ENCODE measurements at places on chromosomes 13 and 19.
A peak's percentile ranks its signal among the peaks of the same experiment; 100 is the strongest.

- peak; percentile 39 for DNase-seq
These were observed 539 bp upstream of the ZNF667 start for GRCh38 chr19:56477429-56478338.

GRCh38 chr13:110802260-110802659, 88.8 kb downstream of the ING1 start:
- no peak for DNase-seq

DNA sequence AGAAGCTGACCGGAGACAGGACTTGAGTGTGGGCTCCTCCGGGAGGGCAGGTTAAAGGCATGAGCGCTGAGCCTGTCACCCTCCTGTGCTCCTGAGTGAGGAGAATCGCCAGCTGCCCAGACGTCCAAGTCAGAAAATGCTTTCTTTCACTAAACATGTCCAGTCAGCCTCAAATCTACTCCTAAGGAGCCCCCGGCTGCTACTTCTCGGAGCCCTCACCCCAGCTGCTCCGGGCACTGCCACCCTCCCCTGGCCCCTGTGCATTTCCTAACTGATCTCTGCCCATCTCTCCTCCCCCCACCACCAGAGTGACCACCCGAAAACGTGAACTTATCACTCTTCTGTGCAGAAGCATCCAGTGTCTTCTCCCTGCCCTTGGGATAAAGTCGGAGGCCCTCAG, 277.5 kb upstream of the SOX1 start:
- no peak for DNase-seq

DNA sequence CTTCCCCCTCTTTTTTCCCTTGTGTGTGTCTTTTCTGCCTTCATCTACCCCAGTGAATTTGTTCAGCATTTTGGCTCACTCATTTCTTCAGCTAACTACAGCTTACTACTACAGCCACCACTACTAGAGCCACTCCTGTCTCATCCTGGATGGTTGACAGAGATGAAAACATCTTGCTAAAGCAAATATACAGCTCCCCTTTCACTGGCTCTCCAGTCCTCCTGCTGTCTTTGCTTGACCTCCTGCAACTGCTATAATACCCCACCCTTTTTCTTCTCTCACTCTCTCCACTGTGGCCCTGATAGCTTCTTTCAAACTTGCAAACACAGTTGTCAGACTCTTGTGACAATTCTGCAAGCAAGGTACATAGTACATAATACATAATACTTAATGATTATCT, 523.6 kb downstream of the DCT start:
- no peak for DNase-seq

DNA sequence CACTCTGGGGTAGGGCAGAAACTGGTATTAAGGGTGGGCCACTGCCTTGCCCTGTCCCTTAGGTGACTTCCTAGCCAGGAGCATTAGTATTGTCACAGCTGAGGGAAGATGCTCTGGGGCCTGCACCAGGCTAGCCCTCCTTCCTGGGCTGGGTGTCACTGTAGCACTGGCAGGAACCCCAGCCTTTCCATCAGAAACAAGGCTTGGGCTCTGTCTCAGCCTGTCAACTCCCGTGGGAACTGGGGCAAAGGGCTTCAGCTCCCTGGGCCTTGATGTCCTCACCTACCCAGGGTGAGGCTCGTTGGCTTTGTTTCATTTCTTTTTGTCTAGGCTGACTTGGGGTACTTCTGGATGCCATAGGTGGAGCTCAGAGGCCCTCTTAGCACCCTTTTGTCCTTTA, 18.0 kb downstream of the PAF1 start:
- DNase-seq = no peak

DNA sequence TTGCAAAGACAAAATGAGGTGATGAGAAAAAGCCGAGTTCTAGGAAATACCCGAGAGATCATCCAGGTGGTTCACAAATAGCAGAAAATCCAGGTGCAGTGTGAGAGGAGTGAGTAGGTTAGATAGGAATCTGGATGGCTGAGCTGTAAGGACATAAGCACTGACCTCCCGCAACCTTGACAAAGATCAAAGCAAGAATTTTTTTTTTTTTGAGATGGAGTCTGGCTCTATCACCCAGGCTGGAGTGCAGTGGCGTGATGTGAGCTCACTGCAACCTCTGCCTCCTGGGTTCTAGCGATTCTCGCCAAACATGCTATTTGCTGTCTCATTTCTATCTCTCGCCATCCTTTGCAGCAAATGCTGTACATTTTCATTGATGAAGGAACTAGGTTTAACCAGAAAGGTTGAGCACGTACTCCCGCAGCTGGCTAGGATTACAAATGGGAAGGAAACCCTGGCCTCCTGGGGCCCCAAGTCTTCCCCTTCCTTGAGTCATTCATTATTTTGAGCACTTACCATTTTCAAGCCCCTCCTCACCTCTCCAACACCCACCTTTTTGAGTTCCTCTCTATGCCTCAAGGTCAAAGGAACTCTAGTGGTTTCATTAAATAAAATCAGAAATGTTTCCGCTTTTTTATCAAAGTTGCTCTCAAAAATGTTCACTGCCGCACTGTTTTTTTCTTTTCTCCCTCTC, 38.8 kb downstream of the NLRP12 start:
- DNase-seq = no peak

DNA sequence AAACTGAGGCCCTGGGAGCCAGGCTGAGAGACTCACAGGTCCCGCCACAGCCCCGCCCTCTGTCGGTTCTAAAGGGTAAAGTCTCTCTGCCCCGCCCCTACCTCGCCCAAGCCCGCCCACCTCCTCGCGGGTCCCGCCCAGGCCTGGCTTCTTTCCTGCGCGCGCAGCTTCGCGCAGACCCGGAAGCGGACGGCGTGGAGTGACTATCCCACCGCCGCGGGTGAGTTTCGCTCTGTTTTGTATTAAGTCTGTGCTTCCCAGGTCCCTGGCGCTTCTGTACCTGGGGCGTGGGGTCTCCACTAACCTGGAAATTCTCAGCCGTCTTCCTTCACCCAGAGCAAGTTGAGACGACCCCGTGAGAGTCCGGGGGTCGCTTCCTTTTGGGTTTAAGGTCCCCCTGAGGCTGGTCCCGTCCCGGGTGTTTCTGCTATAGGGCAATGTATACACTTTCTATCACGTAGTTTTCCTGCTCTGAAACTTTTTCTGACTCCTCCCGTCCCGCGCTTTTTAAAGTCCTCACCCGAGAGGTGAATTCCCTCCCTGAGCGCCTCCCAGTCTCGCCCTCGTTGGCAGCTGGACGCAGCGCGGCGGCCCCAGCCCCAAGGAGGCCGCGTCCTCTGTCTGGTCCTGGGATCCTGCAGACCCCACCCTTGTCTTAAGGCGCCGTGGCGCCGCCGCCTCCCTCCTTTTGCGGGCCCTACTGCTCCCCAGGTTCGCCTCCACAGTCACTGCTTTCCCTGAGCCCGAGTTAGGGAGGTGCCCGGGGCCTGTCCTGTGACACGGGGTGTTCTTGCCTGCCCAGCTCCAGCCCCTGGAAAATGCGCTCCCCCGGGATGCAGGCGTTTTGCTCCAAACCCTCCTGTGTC, at the start of gene ZNF765:
Gene ZNF765 (plus strand): TSS at position 176 of the 866 bp plus-strand sequence. CDS start 2,867 bp downstream, outside the sequence.
- DNase-seq = peak; percentile 95

GRCh38 chr19:23913931-23914330, 755 bp upstream of the ZNF726 start:
- DNase-seq = no peak

DNA sequence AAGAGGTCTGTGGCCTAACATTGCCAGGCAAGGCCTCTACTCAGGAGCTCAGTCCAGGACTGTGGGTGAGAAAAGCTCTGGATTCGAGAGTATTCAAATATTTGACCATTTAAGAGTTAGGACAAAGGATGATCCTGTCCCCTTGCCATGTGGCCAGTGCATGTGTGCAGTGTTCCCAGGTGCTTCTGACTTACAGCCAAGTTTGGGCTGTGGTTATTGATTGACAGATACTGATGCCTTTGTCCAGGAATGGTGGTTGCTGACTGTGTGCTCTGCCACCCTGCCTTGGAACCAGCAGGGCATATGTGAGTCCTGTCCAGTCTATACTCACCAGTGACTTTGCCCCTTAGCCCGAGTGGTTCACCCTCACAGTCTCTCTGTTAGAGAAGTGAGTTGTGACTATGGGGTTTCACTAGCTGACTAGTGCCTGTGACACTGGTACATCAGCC, 51.9 kb downstream of the GARRE1 start:
- no peak for DNase-seq

GRCh38 chr19:18109733-18110608, 12.4 kb downstream of the MAST3 start:
- no peak for DNase-seq

DNA sequence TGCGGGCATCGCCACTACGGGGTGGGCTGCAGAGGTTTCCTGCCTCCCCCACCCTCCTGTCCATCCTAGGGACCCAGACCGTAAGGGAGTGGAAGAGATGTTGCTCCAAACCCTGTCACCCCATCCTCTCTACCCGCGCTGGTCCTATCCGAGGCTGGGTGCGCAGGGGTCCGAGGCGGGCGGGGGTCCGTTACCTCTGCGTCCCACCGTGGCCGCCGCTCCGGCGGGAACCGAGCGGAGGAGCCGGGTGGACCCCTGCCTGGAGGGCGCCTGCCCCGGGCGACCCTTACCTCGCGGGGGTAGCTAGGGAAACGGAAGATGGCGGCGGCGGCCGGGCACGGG, at the start of gene DGKH:
Gene DGKH (plus strand): TSS at position 307 of the 342 bp plus-strand sequence. CDS start 126 bp downstream, outside the sequence.
- DNase-seq = no peak

DNA sequence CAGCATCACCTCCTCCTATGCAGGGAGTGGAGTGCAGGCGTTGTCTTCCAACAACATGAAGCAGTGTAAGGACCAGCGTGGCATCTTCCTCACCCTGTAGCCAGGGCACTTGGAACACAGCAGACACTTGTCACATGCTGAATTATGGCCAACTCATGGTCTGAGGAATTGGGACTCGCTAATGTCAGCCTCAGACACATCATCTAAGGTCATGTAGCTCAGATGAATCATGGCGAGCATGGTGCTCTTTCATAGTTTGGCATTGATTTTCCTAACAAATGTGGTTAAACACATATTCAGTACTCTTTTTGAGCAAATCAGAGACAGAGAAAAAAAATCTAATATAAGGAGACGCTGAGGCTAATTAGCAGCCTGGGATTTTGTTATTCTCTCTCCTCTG, 99.6 kb upstream of the SGCG start:
- no peak for DNase-seq

DNA sequence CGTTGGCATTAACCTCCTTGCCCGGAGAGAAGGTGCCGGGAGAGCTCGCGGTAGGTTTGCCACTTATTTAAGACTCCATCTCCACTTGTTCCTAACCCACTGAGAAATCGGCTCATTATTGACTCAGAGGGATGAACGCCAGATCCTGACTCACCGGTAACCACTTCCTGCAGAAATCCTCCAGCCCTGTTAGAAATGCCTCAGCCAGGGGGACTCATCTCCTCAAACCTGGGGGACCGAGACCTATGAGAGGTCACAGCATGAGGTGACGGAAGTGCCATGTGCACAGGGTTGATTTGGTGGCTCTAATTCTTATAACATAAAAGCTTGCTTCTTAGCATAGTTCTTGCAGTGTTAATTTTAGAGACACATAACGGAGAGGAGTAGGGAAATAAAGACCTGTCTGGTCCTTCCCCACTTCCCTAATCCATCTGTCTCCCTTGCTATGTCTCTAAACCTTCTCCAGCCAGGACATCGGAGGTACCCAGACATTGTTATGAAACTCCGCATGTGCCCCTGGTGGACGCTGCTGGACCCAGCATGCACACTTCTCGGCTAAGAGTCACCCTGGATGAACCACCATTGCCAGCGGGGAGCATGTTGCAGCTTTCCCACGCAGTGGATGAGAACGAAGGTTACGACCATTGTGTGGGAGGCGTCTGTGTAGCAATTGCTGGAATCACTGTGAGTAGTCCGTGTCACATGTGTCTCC, 158.9 kb downstream of the EFNB2 start:
- no peak for DNase-seq

DNA sequence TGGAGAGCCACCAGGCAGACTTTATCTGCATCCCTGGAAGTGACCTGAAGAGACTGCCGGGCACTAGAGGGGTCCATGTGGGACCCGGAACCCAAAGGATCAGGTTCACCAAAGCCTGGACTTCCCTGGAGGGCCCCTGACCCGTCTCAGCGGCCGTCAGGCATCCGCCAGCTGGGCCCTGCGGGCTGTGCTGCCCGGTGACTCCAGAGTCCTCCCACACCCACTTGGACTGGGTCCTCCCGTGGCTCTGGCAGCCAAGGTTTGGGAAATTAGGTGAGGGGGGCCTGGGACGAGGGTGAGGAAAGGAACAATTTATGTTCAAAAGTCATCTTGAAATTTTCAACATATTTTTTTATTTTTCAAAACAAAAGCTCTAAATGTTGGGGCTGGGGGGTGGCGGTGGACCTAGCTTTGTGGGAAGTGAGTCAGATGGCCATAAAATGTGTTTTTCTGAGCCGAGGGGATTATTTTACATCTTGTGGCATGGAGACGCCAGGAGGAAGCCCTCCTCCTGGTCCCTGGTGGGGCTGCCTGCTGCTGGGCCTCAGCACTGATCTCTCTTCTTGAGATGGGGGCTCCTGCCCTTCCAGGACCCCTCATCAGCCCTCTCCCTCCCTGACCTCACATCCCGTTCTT, 20.2 kb downstream of the CEBPA start:
- DNase-seq = no peak

DNA sequence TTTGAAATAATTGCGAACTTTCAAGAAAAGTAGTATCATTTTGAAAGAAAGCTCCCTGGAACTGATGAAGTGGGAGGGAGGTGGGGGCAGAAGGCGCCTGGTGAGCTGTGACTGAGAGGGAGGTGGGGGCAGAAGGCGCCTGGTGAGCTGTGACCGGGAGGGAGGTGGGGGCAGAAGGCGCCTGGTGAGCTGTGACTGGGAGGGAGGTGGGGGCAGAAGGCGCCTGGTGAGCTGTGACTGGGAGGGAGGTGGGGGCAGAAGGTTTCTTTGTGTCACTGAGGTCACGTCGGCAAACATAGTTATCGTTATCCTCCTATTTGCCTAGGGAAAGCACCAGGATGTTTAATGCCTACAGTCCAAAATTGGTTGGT, 24.2 kb downstream of the C2CD4C start:
- no peak for DNase-seq

- DNase-seq = no peak
These were observed 13.0 kb upstream of the ALOX5AP start for GRCh38 chr13:30722361-30722760.

- no peak for DNase-seq
These were observed 30.4 kb downstream of the NOTCH3 start for GRCh38 chr19:15170345-15170744.

DNA sequence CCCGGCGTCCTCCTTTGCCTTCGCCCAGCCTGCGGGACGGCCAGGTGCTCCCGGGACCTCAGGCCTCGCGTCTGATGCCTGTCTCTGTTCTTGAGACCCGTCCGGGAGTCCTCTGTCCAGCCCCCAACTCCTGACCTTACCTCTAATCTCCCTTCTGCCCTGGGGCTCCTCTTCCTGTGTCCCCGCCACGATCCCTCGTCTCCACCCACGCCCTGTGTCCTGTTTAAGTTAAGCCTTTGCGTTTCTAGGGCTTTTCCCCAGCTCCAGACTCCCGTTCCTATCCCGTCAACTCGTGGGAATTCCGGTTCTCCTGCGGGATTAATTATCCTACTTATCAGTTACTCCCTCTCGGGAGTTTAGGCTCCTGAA, 686 bp downstream of the LENG8 start:
- DNase-seq = no peak

DNA sequence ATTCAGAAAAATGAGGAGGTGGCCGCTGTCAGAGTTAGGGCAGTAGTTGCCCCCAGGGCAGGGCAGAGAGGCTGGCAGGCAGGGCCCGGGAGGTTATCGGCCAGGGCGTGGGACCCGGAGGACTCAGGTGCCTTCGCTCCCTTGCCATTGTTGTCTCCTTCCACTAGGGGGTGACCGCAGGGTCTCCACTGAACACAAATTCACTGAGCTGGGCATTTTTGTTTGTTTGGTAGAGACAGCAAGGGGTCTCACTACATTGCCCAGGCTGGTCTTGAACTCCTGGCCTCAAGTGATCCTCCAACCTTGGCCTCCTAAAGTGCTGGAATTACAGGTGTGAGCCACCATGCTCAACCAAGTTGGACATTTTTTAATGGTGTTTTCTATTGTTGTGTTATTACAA, 25.1 kb downstream of the CARS2 start:
- no peak for DNase-seq

Data from stimulated activated CD8-positive, alpha-beta memory T cell treated with anti-CD3 and anti-CD28 coated beads, Interleukin-4, amount 100 ng/mL, for 1 hour (primary cell).